MCF 10A (cell line): ENCODE measurements at places on chromosomes 4 and X.
A peak's percentile ranks its signal among the peaks of the same experiment; 100 is the strongest.

DNA sequence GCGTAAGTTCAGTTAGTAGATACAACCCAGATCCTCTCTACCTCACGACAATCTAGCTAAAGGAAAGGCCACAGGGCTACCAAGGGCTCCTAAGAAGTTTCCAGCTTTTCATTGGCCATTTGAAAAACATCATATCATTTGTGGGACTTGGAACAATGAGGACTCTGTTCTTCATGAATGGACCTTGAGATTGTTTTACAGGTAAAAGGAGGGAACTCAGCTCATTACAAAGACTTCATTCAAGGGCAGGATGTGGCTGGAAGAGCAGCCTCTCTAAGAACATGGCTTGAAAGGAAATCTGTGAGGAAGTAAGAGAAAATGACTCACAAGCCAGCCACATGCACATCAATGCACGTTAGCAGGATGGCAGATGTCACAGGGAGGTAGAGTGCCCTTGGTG, 105.9 kb upstream of the SLC7A11 start:
- DNase-seq, result no peak

- DNase-seq, result no peak
These were observed 17.8 kb upstream of the MAGED4 start for GRCh38 chrX:52166840-52167239.

DNA sequence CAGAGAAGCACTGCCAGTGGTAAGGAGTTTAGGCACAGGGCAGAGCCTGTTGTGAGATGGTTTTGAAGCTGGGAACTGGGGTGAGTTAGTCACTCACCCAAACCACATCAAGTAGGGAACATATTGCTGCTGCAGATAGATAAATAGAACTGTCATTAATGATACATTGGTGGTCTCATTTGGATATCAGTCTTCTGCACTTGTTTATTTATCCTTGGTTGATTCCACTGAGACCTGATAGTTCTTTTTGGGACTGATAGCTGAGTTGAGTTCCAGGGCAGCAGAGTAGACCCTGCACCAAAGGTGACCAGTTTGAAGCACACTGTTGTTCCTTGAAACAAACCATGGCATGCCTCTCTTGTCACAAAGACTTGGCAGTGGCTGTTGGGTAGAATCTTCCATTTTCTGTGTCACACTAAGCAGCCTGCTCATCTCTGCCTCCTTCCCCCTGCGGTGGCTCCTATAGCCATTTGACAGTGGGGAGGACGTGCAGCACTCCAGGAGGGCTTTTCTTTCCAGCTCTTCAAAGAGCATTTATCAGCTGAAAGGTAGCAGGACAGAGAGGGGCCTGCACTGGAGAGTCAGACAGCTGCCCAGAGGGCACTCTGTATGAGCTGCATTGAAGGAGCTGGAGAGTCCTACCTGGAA, 59.7 kb upstream of the TMEM164 start:
- no peak for DNase-seq

GRCh38 chr4:128862608-128863311, 53.3 kb downstream of the JADE1 start:
- DNase-seq, result no peak

DNA sequence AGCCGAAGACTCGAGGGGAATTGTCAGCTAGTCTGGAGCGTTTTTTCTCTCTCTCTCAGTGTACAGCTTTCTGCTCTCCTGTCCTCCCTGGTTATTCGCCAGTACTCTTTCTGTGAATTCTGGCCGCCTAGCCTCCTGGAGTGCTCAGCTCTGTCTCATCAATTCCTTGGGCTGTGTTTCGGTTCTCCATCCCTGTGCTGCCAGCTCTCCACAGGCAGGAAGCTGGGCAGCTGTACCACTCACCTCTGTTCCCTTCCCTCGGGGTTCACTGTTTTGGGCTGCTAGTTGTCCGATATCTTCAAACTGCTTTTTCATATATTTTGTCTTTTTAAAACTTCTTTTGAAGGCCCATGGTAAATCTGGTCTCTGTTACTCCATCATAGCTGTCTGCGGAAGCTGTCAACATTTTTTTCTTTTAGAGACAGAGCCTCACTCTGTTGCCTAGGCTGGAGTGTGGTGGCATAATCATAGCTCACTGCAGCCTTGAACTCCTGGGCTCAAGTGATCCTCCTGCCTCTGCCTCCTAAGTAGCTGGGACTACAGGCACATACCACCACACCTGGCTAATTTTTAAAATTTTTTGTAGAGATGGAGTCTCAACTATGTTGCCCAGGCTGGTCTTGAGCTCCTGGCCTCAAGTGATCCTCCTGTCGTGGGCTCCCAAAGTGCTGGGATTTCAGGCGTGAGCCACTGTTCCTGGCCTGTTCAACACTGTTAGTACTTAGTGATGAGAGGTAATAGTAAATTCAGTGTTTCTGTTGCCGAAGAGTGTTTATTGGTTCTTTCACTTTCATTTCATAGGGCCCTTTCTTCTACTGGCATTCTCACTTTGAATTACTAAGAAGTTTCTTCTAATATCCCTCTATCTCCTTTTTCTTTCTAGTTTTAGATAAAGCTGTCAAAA, 18.6 kb downstream of the ZCCHC4 start:
- DNase-seq, result no peak

DNA sequence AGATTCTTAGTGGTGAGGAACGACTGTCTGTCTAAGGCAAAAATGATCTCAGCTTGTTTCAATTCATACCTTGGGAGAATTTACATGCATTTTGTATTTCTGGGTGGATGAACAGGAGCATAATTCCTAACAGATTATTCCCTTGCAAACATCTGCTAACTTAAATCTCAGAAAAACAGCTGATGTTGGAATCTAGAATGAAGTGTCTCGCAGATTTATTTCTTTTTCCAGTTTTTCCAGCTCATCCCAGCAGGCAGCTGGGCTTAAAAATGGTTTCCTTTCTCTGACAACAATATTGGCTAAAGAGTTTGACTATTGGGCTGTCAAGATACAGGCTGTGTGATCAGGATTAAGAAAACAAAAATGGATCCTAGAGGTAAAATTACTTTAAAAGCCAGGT, 1.1 kb downstream of the LNX1 start:
- no peak for DNase-seq

DNA sequence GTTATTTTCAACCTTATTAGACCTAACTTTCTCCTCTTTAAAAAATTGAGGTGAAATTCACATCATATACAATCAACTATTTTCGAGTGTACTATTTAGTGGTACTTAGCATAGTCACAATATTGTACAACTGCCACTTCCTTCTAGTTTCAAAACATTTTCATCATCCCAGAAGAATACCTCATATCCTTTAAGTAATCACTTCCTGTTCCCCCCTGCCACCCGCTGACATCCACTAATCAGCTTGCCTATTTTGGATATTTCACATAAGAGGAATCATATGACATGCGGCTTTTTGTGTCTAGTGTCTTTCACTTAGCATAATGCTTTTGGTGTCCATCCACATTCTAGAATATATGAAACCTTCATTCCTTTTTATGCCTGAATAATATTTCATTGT, 10.0 kb upstream of the PPA2 start:
- DNase-seq, result no peak

DNA sequence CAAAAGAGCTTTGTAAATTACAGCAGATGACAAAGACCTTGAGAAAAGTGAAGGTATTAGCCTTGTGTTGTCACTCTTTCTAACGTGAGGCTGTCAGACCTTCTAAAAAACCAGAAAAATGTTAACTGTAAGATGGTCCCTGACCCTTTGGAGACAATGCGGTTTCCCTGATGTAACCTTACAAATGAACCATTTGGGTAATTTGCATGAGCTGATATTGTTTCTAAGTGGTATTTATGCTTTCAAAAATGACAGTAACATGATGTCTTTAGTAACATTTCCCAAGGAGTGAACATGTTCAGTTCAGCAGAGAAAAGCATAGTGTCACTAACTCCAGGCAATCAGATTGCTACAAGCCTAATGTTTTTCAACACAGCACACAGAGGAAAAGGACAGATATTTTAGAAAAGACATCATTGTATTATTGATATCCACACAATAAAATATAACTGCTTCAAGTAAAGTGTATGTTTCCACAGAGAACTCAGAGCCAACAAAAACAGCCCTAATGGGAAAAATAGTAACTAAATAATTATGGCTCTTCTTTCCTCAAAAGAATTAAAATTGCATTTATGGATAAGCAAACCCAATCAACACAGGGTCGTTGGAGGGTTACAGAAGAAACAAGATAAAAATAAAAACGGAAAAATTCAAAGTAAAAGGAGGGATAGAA, 434.4 kb downstream of the KCNIP4 start:
- no peak for DNase-seq

- DNase-seq, result no peak
These were observed 2.0 kb downstream of the NDST3 start for GRCh38 chr4:118036336-118036735.

GRCh38 chr4:139319571-139319970, 17.3 kb upstream of the NDUFC1 start:
- no peak for DNase-seq

DNA sequence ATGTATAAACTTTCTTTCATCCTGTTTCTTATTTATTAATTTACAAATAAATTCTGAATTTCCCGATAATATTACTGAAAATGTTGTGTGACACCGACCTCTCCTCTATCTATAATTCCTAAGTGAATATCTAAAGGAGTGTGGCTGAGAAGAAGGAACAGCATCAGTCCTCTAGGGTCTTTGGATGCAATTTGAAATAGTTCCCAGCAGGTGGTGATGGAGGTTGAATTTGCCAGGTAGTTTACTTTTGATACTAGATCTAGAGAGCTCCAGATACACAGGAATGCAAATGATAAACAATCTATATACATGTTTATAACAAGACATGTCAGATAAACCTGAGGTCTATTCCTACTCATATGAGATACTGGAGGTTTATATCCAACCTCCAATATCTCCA, 305.4 kb downstream of the PCDH18 start:
- peak; percentile 49 for DNase-seq
